Nephron progenitor cell (in vitro differentiated cells): ENCODE measurements at places on chromosomes 3 and 15.
A peak's percentile ranks its signal among the peaks of the same experiment; 100 is the strongest.

GRCh38 chr15:77075528-77075927 lies 4.6 kb upstream of the TSPAN3 start:
- DNase-seq = no peak

GRCh38 chr3:169931747-169932520 lies 20.6 kb downstream of the SAMD7 start:
- no peak for DNase-seq

GRCh38 chr3:191360620-191361019 lies 30.3 kb upstream of the UTS2B start:
- DNase-seq = no peak

- no peak for DNase-seq
These were observed 2.2 kb downstream of the TAGLN3 start for GRCh38 chr3:112000966-112001365.

DNA sequence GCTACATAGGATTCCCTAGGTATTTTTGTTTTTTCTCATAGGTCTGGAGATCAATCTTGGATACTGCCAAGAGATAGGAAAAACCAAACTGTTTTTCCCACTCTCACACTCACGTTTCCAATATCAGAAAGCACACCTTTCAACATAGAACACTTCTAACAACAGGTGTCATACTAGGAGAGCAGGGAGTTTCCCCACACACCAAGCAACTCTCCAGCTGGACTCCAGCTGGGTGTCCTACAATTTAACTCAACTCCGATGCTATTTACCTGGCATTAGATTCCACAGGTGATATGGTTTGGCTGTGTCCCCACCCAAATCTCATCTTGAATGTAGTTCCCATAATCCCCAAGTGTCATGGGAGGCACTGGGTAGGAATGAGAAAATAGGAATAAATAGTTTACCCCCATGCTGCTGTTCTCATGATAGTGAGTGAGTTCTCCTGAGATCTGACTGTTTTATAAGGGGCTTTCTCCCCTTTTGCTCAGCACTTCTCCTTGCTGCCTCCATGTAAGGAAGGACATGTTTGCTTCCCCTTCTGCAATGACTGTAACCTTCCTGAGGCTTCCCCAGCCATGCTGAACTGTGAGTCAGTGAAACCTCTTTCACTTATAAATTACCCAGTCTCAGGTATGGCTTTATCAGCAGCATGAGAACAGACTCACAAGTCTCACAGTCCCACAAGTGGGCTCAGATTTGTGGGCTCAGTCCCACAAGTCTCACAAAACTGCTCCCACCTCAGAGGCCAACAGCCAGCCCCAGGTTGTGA lies 354.5 kb upstream of the THBS1 start:
- DNase-seq = no peak

- DNase-seq = peak; percentile 24
These were observed 625 bp upstream of the RBM15B start for GRCh38 chr3:51390246-51391074.

GRCh38 chr3:186260726-186261125 lies 101.3 kb downstream of the DGKG start:
- peak; percentile 26 for DNase-seq

GRCh38 chr3:195803289-195803908 lies 8.3 kb downstream of the MUC4 start:
- no peak for DNase-seq

- no peak for DNase-seq
These were observed 708.8 kb downstream of the ZNF385D start for GRCh38 chr3:21042184-21042583.

DNA sequence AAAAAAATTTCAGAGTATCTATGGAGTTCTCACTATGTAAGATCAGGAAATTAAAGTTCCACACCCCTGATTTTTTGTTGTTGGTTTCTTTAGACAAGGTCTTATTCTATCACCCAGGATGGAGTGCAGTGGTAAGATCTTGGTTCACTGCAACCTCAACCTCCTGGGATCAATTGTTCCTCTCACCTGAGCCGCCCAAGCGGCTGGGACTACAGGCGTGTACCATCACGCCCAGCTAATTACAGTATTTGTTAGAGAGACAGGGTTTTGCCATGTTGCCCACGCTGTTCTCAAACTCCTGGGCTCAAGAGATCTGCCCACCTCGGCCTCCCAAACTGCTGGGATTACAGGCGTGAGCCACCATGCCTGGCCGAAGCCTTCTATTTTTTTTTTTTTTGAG lies 12.4 kb downstream of the QRICH1 start:
- DNase-seq = no peak

- no peak for DNase-seq
These were observed 284.1 kb upstream of the NR2E3 start for GRCh38 chr15:71526060-71526820.

GRCh38 chr3:69426967-69427304 lies 41.0 kb upstream of the FRMD4B start:
- no peak for DNase-seq

DNA sequence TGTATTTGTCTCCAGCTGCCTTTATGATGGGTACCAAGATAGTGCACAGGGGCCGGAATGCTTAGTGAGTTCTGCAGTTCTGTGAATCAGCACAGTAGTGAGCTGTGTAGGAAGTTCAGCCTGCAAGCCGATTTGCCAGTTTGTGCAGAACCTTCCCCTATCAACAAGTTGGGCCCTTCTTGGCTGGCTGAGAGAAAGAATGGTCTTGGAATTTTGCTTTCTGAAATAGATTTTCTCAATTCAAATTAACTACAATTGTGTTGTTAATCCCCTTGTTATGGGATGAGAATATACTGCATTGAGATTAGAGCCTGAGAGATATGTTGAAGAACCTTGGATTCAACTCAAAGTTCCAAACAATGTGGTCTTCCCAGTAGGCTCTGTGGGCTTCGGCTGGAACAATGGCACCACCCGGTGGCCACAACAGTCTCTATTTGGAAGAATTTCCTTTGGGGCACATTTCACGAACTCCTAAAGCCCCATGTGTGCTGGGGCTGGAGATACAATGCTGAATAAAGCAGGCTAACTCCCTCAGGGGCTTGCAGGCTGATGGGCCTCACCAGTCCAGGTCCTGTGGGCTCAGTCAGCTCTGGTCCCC lies 59.1 kb downstream of the TRIM42 start:
- peak; percentile 51 for DNase-seq

GRCh38 chr3:43905157-43905556 lies 214.4 kb downstream of the ABHD5 start:
- no peak for DNase-seq

DNA sequence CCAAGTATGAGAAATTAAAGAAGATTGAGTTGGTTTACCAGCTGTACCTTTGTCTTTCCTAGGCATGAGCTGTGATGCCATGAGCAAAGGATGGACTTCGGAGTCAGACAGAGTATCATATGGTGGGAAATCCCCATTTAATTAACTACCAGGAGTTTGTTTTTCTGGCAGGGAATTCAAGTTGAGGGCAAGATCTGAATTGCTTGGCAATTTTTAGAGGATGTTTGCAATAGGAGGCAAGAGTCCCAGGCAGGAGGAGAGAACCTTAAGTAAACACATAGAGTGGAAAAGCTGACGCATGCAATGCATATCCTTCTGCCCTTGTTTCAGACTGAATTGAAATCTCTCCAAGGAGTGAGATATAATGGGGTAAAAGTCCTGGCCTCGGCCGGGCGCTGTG lies 569.7 kb upstream of the MDFIC2 start:
- DNase-seq = no peak
